ENCODE measurements at places on chromosomes 12 and 14. TPM values are rescaled to one million over a fixed set of nuclear protein-coding genes. Genes with fewer than 3 reads are reported as not detected.

DNA sequence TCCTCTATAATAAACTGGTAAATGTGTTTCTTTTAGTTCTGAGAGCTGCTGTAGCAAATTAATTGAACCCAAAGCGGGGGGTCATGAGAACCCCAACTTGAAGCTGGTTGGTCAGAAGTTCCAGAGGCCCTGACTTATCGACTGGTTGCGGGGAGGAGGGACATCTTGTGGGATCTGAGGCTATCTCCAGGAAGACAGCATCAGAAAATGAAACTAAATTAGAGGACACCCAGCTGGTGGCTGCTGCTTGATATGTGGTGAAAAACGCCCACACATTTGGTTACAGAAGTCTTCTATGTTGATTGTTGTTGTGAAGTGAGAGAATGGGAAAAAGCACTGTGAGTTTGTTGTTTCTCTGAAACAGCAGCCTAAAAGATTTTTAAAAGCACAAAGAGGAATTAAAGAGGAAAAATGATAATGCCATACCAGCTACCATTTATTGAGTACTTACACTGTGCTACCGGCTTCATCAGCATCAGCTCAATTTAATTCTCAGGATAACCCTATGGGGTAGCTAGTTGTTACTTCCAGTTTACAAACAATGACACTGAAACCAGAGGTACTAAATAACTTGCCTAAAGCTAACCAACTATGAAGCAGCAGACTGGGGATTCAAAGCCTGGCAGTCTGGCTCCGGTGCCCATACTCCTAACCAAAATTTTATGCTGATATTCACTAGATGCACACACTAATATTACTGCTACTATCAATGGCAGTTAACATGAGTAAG lies 24.3 kb downstream of the DDX24 start:
- no peak overlapping the region for H3K27ac ChIP-seq
- H3K27me3 ChIP-seq, result no peaks in the 10 kb centered on the region
- no peak overlapping the region for H3K4me3 ChIP-seq
- no peaks in the 10 kb centered on the region for H3K36me3 ChIP-seq
- DNase-seq, result no peak
- no peaks in the 10 kb centered on the region for H3K4me1 ChIP-seq

GRCh38 chr12:74539765-74540526 lies 2.3 kb downstream of the ATXN7L3B start:
- no peaks in the 10 kb centered on the region for H3K36me3 ChIP-seq
- no peaks in the 10 kb centered on the region for H3K27me3 ChIP-seq
- H3K27ac ChIP-seq, result no peak overlapping the region
- DNase-seq, result no peak
- H3K4me3 ChIP-seq, result no peak overlapping the region

GRCh38 chr12:27583057-27583797 lies 59.2 kb downstream of the PPFIBP1 start:
- DNase-seq, result no peak
- no peaks in the 10 kb centered on the region for H3K27me3 ChIP-seq

- DNase-seq, result no peak
- H3K4me3 ChIP-seq, result no peak overlapping the region
- H3K36me3 ChIP-seq, result no peaks in the 10 kb centered on the region
- no peaks in the 10 kb centered on the region for H3K4me1 ChIP-seq
- H3K27ac ChIP-seq, result no peak overlapping the region
- no peaks in the 10 kb centered on the region for H3K27me3 ChIP-seq
These were observed 171.5 kb downstream of the ASCL1 start for GRCh38 chr12:103128862-103129501.

DNA sequence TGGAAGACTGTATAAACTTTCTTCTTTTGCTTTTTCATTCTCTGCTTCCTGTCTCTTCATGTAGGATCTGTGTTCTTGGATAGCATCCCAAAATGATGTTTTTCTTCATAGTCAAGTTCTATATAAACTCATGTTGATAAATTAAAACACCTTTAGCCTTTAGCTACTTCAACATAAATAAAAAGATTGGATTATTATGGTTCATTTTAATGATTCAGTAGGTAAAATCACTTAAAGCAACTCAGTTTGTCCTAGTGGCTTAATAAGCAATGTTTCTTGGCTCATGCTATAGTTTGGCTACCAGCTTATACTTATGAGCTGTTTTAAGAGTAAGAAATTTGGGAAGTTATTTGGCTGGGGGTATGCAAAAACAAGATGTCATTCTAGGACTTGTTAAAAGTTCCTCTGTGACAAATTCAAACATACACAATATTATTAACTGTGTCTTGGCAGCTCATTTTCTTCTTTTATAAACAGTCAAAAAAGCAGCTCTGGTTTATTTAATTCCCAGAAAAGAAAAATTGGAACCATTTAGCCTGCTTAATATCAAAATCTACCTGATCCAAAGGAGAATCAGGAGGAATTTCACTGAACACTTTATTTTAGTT lies 111.4 kb downstream of the TMTC3 start:
- DNase-seq, result no peak
- no peaks in the 10 kb centered on the region for H3K36me3 ChIP-seq
- no peaks in the 10 kb centered on the region for H3K4me1 ChIP-seq
- no peaks in the 10 kb centered on the region for H3K27me3 ChIP-seq
- no peak overlapping the region for H3K27ac ChIP-seq

DNA sequence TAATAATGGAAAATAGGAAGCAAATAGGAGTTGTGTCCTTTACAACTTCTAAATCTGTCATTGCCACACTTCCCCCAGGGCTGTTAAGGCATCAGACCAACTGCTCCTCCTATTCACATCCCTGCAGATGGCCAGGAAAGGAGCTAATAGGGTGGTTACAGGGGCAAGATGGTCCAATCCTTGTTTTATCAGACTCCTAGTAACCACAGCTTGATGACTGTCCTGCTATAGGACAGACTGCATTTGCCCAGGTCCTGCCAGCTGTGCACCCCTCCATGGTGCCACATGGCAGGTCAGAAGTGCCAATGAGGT lies 10.9 kb upstream of the KRT2 start:
- H3K27ac ChIP-seq, result no peak overlapping the region
- H3K27me3 ChIP-seq, result no peaks in the 10 kb centered on the region
- no peaks in the 10 kb centered on the region for H3K4me1 ChIP-seq
- H3K4me3 ChIP-seq, result no peak overlapping the region

DNA sequence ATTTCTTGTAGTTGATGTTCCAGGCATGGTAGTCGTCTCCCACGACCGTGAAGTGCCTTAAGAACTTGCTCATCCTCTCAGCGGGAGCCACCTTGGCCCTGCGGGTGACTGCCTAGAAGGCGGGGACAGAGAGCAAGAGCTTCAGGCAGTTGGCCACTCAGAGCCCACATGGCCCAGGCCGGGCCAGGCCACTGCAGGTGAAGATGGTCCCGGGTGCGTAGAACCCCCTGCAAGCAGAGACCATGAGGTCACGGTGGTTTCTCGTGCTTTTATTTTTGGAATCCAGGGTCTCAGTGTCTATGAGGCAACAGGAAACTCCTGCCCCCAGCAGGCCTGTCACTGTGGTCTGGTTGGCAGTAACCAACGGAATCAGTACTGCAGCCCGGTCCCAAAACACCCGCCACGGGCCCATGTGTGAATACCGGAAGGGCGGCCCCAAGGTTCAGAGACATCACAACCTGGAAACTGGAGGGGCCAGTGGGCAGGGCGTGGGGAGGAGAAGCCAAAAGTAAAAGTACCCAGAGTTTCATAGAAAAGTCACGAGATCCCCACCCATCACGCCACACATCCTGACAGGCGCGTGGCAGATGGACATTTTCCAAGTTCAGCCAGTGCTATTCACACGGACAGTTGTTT lies 27.5 kb downstream of the HVCN1 start:
- DNase-seq, result no peak
- H3K4me3 ChIP-seq, result no peak overlapping the region
- no peaks in the 10 kb centered on the region for H3K4me1 ChIP-seq
- H3K36me3 ChIP-seq, result no peaks in the 10 kb centered on the region
- H3K27ac ChIP-seq, result no peak overlapping the region

- no peaks in the 10 kb centered on the region for H3K36me3 ChIP-seq
- no peaks in the 10 kb centered on the region for H3K27me3 ChIP-seq
- no peaks in the 10 kb centered on the region for H3K4me1 ChIP-seq
- H3K4me3 ChIP-seq, result no peak overlapping the region
- no peak overlapping the region for H3K27ac ChIP-seq
These were observed 8.5 kb upstream of the FZD10 start for GRCh38 chr12:130153803-130154202.

- no peak overlapping the region for H3K27ac ChIP-seq
- no peaks in the 10 kb centered on the region for H3K4me1 ChIP-seq
- DNase-seq, result no peak
- no peaks in the 10 kb centered on the region for H3K27me3 ChIP-seq
These were observed 140.5 kb upstream of the CCND2 start for GRCh38 chr12:4133029-4133428.

DNA sequence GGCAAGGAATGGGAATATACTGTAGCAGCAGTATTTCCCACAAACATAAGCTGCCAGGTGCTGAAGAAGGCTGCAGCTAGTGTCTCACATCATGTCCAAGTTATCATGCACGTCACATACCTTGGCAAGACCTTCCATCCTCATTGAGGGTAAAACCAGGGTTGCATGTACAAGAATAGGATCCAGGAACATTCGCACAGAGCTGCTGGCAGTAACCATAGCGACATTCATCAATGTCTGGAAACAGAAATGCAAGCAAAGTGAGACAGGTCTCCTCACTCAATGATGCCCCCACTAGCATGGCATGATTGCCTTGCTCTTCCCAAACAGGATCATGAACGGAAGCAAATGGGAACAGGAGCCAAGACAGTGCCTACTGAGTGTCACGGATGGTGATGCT lies 23.8 kb upstream of the TC2N start:
- peak overlapping the region; percentile 71 for H3K27ac ChIP-seq
- no peaks in the 10 kb centered on the region for H3K27me3 ChIP-seq
- H3K4me1 ChIP-seq, result no peaks in the 10 kb centered on the region
- H3K4me3 ChIP-seq, result no peak overlapping the region
- DNase-seq, result no peak

DNA sequence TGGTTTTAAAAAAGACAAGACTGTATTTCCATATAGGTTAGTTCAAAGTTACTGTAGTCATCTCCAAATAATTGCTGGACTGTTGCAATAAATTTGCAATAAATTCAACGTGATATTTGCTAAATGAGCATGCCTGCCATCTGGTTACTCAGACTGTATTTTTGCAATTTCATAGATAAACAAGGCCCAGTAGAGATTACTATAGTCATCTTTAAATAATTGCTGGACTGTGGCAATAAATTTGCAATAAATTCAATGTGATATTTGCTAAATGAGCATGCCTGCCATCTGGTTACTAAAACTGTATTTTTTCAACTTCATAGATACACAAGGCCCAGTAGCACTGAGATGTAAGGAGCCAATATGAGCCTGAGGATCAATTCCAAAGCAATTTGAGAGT lies 5.6 kb downstream of the NTN4 start:
- no peaks in the 10 kb centered on the region for H3K27me3 ChIP-seq
- H3K36me3 ChIP-seq, result no peaks in the 10 kb centered on the region
- H3K4me1 ChIP-seq, result peaks cover 4% of the 10 kb centered on the region
- no peak for DNase-seq
- H3K4me3 ChIP-seq, result no peak overlapping the region

- no peak overlapping the region for H3K27ac ChIP-seq
- H3K27me3 ChIP-seq, result no peaks in the 10 kb centered on the region
- H3K36me3 ChIP-seq, result no peaks in the 10 kb centered on the region
- DNase-seq, result no peak
These were observed 9.6 kb downstream of the NAB2 start for GRCh38 chr12:57098546-57098945.

DNA sequence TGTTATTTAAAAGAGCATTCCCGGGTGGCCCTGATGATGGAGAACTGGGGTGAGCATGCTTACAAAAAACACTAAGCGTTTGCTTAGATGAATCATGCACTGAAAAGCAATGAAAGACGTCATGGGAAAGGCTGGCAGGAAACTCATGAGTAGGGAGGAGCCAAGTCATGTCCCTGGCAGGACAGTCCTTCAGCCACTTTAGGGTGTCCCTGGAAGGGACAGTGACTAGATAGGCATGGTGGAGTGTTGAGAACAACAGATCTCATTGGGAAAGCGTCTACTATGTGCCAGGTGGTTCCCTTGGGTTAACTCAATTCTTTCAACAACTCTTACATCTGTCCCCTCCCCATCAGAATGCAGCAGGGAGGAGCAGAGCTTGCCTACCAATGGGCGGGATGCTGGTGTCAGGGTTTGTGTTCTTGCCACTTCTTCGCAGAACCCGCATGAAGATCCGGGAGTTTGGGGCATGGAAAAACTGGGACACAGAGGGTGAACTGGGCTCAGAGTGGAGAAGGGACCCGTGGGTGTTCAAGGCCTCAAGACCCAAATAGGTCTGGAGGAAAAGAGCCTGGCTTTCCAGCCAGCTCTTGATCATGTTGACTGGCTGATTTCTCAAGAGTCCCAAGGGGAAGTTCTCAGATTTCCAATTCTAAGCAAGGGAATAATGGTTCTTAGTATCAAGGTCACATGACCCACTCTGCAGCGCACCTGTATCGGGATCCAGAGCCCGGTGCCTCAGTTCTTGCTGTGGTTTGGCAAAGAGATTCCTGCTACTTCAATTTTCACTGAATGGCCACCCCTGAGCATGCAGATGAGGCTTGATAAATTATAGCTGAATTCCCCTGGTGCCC lies 653.9 kb upstream of the TBX3 start:
- H3K4me1 ChIP-seq, result no peaks in the 10 kb centered on the region
- no peaks in the 10 kb centered on the region for H3K36me3 ChIP-seq
- H3K4me3 ChIP-seq, result no peak overlapping the region
- peak; percentile 42 for DNase-seq
- no peak overlapping the region for H3K27ac ChIP-seq

GRCh38 chr12:3496957-3497356 lies 6.0 kb downstream of the PRMT8 start:
- H3K4me3 ChIP-seq, result no peak overlapping the region
- DNase-seq, result no peak
- no peaks in the 10 kb centered on the region for H3K4me1 ChIP-seq
- H3K27me3 ChIP-seq, result no peaks in the 10 kb centered on the region
- no peak overlapping the region for H3K27ac ChIP-seq

TIMELESS gene
- 2.1 TPM for total RNA-seq

C12orf50 gene
- total RNA-seq, result 0.40 TPM

FOXN4 gene
- total RNA-seq, result not detected

SMCO3 gene
- not detected for total RNA-seq

KLHL42 gene
- 44.1 TPM for total RNA-seq

ZDHHC22 gene
- total RNA-seq, result not detected

RXYLT1 gene
- total RNA-seq, result 21.2 TPM

ALX1 gene
- 0.61 TPM for total RNA-seq

RTL1 gene
- total RNA-seq, result not detected

PLEK2 gene
- not detected for total RNA-seq

MYRFL gene
- not detected for total RNA-seq

PPP1R36 gene
- total RNA-seq, result not detected

All from uterus (tissue), 4 donors.